ENCODE measurements at places on chromosomes 1 and 21.

DNA sequence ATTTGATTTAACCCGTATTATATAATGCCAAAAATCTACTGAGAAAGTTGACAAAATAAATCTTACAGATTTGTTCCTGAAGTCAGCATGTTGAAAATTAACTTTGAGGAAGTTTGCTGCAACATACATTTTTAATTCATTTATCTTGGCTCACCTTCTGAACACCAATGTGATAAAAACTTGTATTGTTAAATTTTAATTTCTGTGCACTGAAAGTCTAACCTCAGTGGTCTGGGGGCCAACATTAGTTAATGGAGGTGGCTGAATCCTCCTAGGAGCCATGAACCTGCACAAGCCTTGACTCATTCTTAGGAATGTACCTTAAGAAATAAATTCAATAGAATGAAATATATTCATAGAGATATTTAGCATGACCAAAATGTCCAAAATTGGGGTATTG lies 95.3 kb downstream of the ADSS2 start:
- no peak for DNase-seq

GRCh38 chr1:78355656-78356055 lies 135.1 kb upstream of the PTGFR start:
- no peak for DNase-seq

DNA sequence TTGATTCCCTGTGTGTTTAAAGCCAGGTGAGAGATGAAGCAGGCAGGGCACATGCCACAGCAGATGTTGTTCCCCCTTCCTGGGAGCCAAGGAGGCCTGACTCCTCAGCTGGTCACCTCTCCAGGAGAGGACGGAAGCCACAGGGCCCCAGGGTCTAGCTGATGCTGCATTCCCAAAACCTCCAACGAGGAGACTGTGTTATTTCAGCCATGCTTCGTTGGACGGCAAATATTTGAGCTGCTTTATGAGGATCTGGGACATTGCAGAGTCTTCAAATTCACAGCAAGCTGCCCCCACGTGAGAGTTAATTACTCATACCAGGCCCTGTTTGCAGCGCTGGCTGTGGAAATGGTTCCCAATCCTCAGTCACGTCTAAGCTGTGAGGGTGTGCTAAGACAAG lies 85.3 kb downstream of the CDC7 start:
- DNase-seq: no peak

DNA sequence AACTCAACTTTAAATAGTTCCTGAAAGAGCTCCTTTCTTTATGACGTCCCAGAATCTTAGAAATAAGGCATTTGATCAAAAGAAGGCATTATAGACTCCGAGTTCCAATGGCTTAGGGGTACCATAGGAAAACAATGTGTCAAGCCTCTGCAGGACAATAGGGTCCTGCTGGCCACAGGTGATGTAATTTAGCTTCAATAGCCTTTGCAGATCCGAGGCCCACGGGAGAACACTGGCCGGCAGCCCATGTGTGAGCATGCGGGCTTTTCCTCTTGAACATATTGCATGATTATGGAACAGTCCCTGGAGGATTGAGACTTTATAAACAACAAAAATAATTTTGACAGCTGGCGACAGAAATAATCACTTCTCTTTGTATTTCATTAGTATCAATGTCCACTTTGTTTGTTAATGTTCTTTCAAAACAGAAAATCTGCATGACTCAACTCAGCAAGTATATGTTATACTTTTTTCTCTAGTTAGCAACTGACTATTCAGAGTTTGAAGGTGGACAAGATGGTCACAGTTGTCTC lies 49.0 kb upstream of the NR5A2 start:
- DNase-seq: no peak

GRCh38 chr1:175978926-175979325 lies 228.2 kb downstream of the COP1 start:
- no peak for DNase-seq

Measured in NCI-H1417 treated with DMSO at 0.1 percent for 48 hours (cell line).